Stimulated activated CD8-positive, alpha-beta memory T cell treated with anti-CD3 and anti-CD28 coated beads, Interleukin-12 subunit alpha, Interleukin-12 subunit beta, amount 100 ng/mL, for 4 hours (primary cell): ENCODE measurements at places on chromosomes 2 and 18.

GRCh38 chr2:239206042-239206441 is 194.8 kb downstream of the HDAC4 start:
- no peak for DNase-seq

- DNase-seq: no peak
Measured at GRCh38 chr18:47032945-47033344, 2.5 kb downstream of the ELOA2 start.

DNA sequence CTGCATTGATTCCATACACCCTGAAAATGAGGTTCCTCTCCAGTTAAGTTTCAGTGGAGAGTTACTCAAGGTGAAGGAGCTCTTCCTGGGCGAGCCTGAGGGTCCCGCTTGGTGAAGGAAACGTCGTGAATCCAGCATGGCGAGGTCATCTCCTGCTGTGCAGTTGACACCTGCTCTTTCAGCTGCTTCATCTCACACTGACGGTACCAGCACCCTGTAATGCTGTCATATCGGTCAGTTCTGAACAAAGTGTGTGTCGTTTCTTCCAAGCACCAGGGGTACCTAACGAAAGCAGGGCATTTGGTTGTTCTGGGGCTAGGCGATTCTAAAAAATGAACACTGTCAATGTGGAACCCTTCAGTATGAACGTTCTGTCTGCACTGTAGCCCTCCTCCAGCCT is 52.6 kb downstream of the ITGB1BP1 start:
- no peak for DNase-seq

- no peak for DNase-seq
Measured at GRCh38 chr2:241126201-241126611, 23.1 kb downstream of the PASK start.

- no peak for DNase-seq
Measured at GRCh38 chr18:7616661-7617060, 49.5 kb downstream of the PTPRM start.
